Activated CD4-positive, alpha-beta T cell treated with anti-CD3 and anti-CD28 coated beads for 24 hours (primary cell): ENCODE measurements at places on chromosomes 4 and X.

DNA sequence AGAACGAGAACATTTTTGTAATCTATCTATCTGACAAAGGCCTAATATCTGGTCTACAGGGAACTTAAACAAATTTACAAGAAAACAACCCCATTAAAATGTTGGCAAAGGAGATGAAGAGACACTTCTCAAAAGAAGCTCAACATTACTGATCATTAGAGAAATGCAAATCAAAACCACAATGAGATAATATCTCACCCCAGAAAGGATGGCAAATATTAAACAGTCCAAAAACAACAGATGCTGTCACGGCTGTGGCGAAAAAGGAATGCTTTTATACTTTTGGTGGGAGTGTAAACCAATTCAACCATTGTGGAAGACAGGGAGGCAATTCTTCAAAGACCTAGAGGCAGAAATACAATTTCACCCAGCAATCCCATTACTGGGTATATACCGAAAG is 2284.8 kb downstream of the ARAP2 start:
- no peak for DNase-seq

GRCh38 chrX:109619771-109620170 is 5.2 kb downstream of the KCNE5 start:
- DNase-seq: no peak

- DNase-seq: no peak
Observed at GRCh38 chr4:176622251-176622948, 170.3 kb downstream of the VEGFC start.

- no peak for DNase-seq
Observed at GRCh38 chr4:176270669-176271068, 1.6 kb upstream of the ASB5 start.

GRCh38 chr4:118351851-118352827 is 664 bp downstream of the PRSS12 start:
- no peak for DNase-seq

GRCh38 chr4:13970349-13970748 is 342.8 kb upstream of the BOD1L1 start:
- DNase-seq: no peak

- no peak for DNase-seq
Observed at GRCh38 chr4:140188975-140189374, 35.0 kb upstream of the MAML3 start.

GRCh38 chrX:23364416-23364815 is 29.8 kb downstream of the PTCHD1 start:
- no peak for DNase-seq

DNA sequence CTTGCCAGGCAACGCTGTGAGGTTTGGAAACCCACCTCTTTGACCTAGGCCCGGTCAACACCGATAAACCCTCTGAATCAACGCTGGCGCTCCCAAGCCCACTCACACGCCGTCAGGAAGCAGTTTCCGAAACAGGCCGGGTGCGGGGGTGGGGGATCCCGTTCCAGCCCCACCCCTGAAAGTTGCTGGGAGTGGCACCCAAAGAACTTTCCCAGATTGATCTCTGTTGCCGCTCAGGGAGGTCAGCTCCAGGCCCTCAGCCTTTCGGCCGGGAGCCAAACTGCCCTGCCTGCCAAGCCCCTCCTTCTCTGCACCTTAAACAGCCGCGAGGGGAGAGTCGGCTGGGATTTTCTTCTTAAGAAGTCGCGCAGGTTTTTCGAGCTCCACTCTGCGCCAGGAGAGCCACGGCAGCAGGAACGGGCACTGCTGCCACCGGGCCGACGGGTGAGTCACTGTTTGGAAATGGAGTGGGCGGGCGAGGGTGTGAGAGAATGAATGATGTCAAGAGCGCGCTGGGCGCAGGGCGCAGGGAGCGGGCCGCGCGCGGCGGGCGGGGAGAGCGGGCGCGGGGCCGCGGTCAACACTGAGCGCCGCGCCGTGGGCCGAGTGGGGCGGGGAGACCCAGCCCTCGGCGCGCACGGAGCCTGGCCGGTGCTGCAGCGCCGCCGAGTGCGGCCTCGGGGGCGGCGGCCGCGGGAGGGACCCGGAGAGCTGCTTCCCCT is at the start of gene SGMS2:
TSS of gene SGMS2 (plus strand) at position 583 of the 722 bp plus-strand sequence. CDS start 70,622 bp downstream, outside the sequence.
- DNase-seq: peak; percentile 72

DNA sequence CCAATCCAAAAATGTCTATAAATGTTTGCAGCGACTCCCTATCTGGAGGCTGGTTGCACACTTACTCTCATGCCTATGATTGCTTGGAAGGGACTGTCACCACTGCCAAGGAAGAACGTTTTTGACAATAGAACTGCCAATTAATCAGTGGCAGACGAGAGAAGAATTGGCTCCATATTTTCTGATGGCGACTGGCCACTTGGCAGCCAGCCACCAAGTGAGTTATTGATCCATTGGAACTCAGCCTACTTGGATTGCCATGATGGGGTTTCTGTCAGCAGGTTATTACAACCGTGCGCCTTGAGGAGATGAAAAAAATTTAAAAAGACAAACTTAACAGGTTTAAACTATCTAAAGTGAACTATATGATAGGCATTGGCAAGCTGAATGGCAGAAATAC is 47.4 kb downstream of the LINC00632 start:
- DNase-seq: no peak

GRCh38 chr4:100517864-100518341 is at the start of gene EMCN:
EMCN (minus strand) TSS chr4:100518022; CDS start chr4:100517914, 108 bp downstream.
- DNase-seq: no peak

- DNase-seq: no peak
Observed at GRCh38 chr4:182246401-182247205, 3.4 kb downstream of the TENM3 start.

GRCh38 chrX:123600181-123600580 is 132.7 kb downstream of the THOC2 start:
- DNase-seq: no peak

DNA sequence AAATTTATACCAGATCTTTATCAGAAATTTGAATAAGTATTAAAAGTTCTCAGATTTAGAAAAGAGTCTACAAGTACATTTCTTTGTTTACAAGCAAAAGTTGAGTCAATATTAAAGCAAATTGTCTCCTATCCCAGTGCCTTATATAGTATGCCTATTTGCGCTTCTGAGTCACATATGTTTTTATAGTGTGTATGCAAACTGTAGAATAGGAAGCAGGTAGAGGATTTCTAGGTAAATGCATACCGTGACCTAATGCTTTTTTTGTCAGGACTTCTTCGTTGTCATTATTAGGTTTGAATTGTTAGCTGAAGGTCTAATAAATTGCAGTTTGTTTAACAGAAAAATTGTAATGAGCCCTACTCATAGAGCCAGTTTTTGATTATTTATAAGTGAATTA is 22.2 kb downstream of the CEP44 start:
- no peak for DNase-seq

- no peak for DNase-seq
Observed at GRCh38 chr4:77184974-77185373, 28.0 kb downstream of the CCNG2 start.

- DNase-seq: no peak
Observed at GRCh38 chr4:162839814-162840213, 326.9 kb downstream of the NAF1 start.

DNA sequence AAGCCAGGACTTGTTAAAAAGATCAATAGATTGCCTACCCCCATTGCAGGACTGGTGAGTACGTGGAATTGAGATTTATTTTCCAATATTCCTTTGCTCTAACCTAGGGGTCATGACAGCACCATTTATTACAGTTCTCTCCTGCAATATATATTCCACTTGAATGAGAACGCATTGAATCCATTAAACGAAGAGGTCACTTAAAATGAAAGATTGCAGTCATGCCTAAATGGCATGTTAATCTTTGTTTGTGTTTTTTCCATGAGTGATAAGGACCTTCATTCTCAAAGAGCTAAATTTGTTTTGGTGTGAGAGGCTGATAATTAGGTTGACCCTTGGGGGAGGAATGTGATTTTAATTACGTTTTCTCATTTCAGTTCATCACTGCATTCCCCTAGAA is 13.5 kb upstream of the LIMCH1 start:
- DNase-seq: no peak

GRCh38 chr4:132269303-132269990 is 879.6 kb upstream of the PCDH10 start:
- no peak for DNase-seq

DNA sequence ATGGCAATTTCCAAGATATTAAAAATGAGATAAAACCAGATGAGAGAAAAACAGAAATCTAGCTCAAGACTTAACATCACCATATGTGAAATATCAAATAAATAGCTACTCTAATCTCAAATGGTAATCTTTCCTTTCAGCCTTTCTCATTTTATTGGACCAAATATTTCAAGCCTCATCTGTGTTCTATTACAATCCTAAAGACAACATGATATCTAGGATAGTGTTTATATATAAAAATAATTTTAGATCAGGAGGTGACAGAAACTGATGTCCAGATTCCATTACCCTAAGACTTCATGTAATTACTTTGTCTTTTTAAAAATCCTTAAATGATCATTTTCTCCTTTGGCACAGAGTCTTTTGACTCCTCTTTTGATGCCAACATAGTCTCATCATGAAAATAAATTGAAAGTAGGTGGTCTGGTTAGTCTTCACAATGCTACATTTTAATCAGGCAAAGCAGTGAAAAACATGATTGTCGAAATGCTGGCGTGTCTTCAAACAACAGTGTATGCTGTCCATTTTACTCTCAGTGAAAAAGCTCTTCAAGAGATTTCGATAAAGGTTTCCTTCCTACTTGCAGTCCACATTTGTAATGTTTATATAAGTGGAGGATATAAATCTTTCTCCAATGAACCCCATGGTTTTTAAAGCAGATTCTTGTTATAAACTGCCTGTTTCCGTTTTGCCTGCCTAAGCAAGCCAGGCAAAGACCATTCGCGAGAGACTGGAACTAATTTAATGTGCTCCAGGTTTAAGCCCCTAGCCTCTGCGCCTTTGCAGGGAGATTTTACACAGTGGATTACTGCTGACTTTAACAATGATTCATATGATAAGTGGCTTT is 169.8 kb downstream of the SCFD2 start:
- DNase-seq: no peak

- DNase-seq: no peak
Observed at GRCh38 chr4:105122350-105122749, 24.3 kb upstream of the TET2 start.

- DNase-seq: no peak
Observed at GRCh38 chrX:37314531-37314930, 34.6 kb upstream of the PRRG1 start.

GRCh38 chrX:133056341-133056740 is 40.6 kb downstream of the USP26 start:
- DNase-seq: no peak

GRCh38 chrX:1389181-1389992 is 2.5 kb downstream of the SLC25A6 start:
- DNase-seq: no peak

GRCh38 chrX:23228950-23229448 is 105.7 kb upstream of the PTCHD1 start:
- DNase-seq: no peak

GRCh38 chrX:72031634-72032033 is 100.1 kb downstream of the RTL5 start:
- no peak for DNase-seq

GRCh38 chrX:132033166-132033565 is 10.1 kb downstream of the STK26 start:
- no peak for DNase-seq
